ENCODE measurements at places on chromosomes 1 and 21.

- no peak for DNase-seq
Measured at GRCh38 chr1:178574345-178574744, 61.4 kb downstream of the TEX35 start.

DNA sequence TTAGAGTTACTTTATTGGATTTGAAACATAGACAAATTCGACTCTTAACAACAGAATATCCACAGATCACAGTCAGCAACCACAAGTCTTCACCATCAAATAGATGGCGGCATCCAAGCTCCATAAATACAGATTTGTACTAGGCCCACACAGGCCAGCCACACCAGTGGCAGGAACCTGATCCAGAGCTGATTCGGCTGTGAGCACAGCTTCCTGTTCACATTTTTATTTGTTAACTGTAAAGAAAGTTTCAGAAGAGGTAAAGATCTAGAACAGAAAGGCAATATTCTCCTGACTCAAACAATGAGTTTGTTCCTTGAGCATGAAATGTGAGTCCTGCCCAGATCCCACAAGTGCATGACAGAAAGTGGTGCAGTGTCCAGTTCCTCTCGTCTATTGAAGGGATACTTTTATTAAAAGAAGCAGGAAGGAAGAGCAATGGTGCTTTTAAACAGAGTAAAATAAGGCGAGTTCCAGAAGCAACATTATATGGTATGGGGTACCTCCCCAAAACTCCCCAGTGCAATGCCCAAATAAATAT is 205.8 kb downstream of the SLC45A1 start:
- DNase-seq, result no peak

DNA sequence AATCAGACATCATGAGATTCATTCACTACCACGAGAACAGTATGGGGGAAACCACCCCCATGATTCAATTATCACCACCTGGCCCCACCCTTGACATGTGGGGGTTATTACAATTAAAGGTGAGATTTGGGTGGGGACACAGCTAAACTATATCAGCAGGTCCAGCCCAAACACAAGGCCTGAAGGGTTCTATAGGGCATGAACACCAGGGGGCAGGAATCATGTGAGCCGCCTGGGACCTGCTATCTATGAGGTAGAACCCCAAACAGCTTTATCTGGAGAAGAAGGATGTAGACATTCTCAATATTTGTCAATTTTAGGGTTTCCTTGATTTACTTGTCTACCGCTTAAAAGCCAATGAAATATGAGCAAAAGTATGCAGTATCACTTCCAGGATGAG is 294.9 kb upstream of the DEPDC1 start:
- DNase-seq, result no peak

- DNase-seq, result no peak
Measured at GRCh38 chr1:202812176-202813026, 1.6 kb downstream of the PCAT6 start.

DNA sequence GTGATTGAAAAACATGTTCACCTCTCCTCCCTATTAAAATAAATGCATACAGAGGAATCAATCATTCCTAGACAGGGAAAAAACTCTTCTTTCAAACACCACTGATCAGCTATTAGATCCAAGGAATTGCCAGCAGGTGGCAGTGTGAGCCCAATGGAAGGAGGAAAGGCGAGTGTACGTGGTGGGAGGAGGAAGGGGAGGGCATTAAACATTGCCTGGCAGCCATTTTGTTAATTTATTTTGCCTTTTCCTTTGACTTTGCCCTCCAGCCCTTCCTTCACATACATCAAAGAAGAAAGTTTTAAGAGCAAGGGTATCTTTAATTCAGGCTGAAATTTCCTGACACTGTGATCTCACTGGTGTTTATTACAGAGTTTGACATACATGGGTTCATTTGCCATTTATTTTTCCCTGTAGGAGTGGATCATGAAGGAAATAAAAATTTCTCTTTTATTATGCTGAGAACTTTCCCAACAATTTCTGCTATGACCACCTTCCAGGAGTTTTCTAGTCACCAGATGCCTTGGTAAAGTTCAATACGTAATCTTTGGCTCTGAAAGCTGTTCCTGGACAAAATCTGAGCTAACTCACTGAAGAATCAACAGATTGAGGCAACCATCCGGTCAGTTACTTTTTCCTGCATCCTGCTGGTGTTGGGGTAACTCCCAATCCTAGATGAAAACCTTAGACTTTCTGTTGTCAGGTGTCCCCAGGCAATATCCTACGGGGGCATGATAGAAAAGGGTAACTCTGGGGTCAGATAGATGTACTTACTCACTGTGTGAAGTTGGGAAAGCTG is 1.9 kb upstream of the GNAI3 start:
- DNase-seq, result peak; percentile 78

GRCh38 chr1:230145505-230145899 is 78.5 kb downstream of the GALNT2 start:
- no peak for DNase-seq

GRCh38 chr1:18037651-18038050 is 69.9 kb upstream of the IGSF21 start:
- no peak for DNase-seq

DNA sequence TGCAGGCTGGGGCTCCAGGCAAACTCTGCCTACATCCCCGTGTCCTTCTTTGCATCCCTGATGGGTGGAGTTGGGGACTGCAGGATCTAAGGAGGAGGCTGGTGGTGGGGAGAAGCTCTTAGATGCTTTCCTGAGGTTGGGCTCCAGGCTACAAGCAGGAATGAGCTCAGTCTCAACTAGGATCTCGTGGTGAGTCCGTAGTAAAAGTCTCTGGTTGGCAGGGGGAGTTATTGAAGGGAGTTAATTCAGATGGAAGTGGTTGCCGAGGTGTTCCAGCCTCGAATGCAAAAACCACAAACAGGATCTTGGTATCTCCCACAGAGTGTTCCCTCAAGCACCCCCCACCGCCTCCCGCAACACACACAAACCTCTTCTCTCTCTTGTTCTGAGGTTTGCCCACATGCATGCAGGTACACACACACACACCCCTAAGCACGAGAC is 35.0 kb downstream of the TMCC2 start:
- DNase-seq, result no peak

GRCh38 chr21:31686272-31686915 is 26.9 kb downstream of the SOD1 start:
- DNase-seq, result no peak

DNA sequence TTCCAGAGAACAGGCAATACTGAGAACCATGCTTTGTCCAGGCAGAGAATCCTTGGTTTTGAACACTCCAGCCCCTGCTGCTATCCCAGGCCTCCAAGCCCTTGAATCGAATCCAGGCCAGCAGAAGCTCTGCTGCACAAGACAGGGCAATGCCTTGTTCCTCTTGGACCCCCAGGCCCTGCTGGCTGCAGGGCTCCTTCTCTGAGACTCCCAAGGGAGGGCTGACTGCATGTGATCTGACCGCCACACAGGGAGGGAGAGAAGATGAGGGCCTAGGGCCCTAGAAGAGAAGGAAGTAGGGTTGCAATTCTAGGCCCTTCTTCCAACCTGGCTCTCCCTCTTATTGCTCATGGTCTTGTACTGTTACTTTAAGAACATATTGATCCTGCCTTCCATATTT is 160.6 kb upstream of the EDN2 start:
- DNase-seq, result no peak

DNA sequence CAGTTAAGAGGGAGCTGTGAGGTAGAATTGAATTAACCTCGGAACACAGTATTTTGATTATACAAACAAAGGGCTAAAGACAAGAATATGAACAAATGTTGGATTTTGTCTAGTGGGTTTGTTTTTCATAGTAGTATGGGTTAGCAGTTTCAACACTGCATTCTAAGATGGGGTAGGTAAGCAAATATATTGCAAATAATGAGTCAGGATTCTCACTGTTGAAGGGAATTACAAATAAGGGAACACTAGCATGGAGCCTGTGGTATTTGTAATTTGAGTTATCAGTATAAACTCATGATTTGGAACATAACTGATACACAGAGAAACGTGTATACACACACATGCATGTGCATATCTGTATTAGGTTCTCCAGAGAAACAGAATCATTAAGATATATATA is 44.5 kb downstream of the CD55 start:
- DNase-seq, result no peak

GRCh38 chr1:16903054-16903453 is 7.3 kb downstream of the RNU1-2 start:
- DNase-seq, result no peak

DNA sequence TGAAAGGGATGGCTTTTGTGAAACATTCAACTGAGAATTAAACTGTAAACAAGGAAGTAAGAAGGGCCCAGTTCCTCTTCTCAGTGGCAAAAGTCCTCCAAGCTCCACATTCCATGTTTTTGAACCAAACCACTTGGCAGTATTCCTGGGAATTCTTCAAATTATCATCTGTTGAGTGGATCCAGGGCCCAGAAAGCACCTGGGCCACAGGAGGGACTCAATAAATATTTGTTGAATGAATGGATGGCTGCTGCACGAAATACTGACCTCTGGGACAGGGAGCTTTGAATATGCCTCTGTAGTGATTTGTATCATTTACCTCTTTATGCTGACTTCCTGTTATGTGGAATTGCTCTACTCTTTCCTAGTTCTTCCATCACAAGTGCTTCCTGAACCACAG is 4.7 kb downstream of the SLC35F3 start:
- no peak for DNase-seq

GRCh38 chr1:171139890-171140289 is 45.2 kb upstream of the FMO2 start:
- DNase-seq, result no peak

- no peak for DNase-seq
Measured at GRCh38 chr21:38273745-38274542, 17.2 kb downstream of the KCNJ15 start.

GRCh38 chr1:198187973-198188588 is 31.3 kb downstream of the NEK7 start:
- no peak for DNase-seq

Measured in D721Med (cell line).